ENCODE measurements at places on chromosomes 5 and 9. TPM values are rescaled to one million over a fixed set of nuclear protein-coding genes. Genes with fewer than 3 reads are reported as not detected.

ZDHHC11 gene
- 5.6 TPM for total RNA-seq

IFNK gene
- total RNA-seq: not detected

OLFML2A gene
- total RNA-seq: 39.3 TPM

GRCh38 chr5:128636361-128636760 is 98.3 kb upstream of the FBN2 start:
- H3K27ac ChIP-seq: no peak overlapping the region
- H3K4me1 ChIP-seq: no peaks in the 10 kb centered on the region
- no peaks in the 10 kb centered on the region for H3K27me3 ChIP-seq
- H3K4me3 ChIP-seq: no peak overlapping the region

DNA sequence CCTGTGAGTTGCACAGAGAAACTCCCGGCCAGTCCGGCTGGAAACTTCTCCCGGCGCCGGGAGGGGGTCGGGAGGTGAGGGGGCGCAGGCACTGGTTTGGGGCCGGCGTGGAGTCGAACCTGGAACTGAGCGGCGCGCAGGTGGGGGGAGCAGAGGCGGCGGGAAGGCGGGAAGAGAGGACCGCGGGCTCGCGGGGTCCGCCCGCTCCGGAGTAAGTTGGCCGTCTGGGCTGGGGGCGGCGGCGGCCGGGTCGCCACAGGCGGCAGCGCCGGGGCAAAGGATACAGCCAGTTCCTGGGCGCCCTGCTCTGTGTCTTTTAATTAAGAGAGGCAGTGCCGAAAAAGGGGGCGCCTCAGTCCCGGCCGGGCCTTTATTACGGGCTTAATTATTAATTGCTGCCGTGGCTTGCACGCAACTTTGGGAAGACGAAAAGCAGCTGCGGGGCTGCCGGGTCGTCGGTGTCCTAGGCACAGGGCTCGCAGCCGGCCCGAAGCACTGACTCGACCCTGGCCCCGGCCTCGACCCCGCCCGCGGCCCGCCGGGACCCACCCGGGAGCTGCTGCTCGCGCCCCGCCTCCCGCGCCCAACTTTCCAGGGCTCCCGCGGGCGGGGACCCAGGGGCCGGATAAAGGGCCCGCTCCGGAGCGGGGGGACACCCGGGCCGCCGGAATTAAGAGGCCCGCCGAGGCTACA is 1.1 kb downstream of the NTNG2 start:
- H3K27ac ChIP-seq: no peak overlapping the region
- no peak for DNase-seq
- no peaks in the 10 kb centered on the region for H3K36me3 ChIP-seq
- H3K27me3 ChIP-seq: peaks cover 5% of the 10 kb centered on the region
